ENCODE measurements at places on chromosomes 13 and 19.

DNA sequence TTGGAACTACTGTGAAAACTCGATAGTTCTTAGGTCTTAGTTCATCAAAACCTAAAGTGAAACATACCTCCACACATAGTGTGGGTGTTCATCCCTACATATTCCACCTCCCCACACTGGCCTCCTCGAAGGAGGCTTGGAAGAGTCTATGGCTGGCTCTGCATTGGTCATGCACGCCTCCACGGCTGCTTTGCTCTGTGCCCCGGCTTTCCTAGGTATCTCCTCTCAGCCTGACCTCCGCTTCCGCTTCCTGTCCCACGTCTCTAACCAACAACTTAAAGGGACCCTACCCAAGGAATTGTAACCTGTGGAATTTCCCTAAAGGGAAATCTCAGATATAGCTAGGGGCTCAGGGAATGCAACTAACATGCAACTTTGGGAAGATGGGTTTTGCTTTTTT is 79.7 kb upstream of the MBNL2 start:
- no peak for DNase-seq

- no peak for DNase-seq
Observed at GRCh38 chr13:74868049-74868448, 613.9 kb downstream of the TBC1D4 start.

- no peak for DNase-seq
Observed at GRCh38 chr13:74574964-74575728, 440.9 kb upstream of the KLF12 start.

DNA sequence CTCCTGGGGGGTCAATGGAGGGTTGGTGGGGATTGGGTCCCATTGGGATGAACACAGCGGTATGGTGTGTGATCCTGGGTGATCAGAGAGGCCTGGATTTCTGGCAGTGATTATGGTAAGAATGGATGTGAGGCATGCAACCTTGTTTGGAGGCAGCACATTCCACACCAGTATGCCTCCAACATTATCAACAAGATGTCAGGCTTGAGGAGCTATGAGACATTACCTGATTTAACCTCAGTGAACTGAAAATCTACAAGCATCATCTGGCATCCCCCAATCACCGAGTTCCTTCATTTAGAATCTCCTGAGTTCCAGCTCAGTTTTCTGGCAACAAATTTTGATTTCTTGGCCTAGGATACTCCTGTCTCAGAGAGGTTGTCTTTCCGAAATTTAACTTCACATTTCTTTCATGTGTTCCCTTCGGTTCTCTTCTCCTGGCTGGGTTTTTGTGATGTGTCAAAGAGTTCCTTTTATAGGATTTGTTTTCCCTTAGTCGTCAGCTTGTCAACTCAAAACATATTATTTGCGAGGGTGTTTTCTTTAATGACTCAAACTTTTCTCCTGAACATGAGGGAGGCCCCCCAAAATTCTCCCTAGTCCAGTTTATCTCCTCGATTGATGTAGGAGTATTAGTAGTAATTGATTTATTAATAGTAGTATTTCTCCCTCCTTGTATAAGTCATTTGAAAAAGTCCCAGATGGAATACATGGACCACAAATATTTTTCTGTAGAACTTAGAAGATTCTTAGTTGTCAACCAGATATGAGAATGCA is 56.0 kb upstream of the FLT1 start:
- DNase-seq, result no peak

All from ecto neural progenitor cell (in vitro differentiated cells).